Umbilical cord (tissue), 2 donors: ENCODE measurements at places on chromosomes 11 and 22. TPM values are rescaled to one million over a fixed set of nuclear protein-coding genes. Genes with fewer than 3 reads are reported as not detected.

- no peak for DNase-seq
Measured at GRCh38 chr22:49519117-49519737, 308.4 kb downstream of the BRD1 start.

Gene NTM
- total RNA-seq: 8.9 TPM

Gene EML3
- 41.7 TPM for total RNA-seq

DNA sequence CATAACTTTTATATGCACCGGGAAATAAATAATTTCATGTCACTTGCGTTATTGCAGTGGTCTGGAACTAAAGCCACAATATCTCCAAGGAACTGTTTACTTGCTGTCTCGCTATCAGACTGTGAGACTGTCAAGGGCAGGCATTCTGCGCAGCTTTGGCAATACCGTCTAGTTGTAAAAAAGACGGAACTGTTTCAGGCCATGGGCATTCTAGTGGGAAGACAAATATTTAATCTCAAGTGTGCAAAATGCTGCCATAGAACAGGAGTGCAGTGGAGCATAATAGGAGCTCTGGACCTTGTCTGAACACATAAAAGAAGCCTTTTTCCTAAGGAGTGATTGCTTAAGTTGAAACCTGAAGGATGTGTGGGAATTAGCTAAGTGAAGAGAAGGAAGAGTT, 53.8 kb downstream of the PACS1 start:
- DNase-seq: no peak

Gene RTN4RL2
- total RNA-seq: not detected

Gene ADORA2A
- total RNA-seq: 0.48 TPM

DNA sequence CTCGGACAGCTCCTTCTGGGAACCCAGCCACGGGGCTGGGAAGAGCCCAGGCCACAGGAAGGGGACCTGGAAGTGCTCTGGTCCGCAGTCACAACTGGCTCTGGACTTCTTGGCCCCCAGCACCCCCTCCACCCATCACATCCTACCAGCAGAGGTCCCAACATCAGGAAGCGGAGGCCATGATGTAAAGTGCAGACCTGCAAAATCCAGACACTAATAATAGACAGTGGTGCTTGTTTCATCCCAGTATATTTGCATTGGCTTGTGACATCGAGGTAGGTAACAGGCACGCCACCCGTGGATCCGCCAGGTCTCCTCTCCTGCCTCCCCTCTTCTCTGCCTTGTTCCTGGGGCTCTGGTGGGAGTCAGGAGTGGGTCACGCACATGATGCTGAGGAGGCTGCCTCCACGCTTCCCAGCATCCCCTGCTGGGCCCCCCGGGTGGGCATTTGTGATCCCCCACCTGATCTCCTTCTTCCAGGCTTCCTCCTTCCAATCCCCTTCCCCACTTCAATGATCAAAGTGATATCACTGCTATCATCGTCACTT, 1454.0 kb downstream of the BRD1 start:
- no peak for DNase-seq

Gene LPXN
- total RNA-seq: 5.3 TPM

Gene PTPRCAP
- 9.9 TPM for total RNA-seq

DNA sequence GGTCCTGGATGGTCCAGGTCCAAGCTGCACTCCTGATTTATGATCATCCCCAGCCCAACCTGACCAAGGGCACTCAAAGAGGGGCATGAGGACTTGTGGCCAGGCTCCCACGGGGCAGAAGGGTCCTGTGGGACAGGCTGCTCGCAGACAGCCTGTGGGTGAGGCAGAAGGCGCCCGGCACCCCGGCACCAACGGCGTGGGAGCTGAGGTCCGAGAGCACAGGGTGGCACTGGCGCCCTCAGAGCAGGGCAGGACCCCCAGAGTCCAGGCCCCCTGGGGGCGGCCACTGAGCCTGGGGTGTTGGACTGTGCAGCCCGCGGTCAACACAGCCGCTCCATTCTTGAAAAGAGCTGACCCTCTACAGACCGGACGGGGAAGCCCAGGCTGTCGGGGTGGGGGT, 3.3 kb downstream of the IL17REL start:
- DNase-seq: no peak

GRCh38 chr22:26045860-26046259, 123.4 kb upstream of the SEZ6L start:
- DNase-seq: no peak

Gene NCF4
- 13.5 TPM for total RNA-seq

- no peak for DNase-seq
Measured at GRCh38 chr11:60326955-60327354, at the start of gene MS4A6E. Gene MS4A6E, plus strand, starts transcription at chr11:60327255. Its CDS starts 7,641 bp downstream, at chr11:60334896.

Gene SMTNL1
- total RNA-seq: not detected

DNA sequence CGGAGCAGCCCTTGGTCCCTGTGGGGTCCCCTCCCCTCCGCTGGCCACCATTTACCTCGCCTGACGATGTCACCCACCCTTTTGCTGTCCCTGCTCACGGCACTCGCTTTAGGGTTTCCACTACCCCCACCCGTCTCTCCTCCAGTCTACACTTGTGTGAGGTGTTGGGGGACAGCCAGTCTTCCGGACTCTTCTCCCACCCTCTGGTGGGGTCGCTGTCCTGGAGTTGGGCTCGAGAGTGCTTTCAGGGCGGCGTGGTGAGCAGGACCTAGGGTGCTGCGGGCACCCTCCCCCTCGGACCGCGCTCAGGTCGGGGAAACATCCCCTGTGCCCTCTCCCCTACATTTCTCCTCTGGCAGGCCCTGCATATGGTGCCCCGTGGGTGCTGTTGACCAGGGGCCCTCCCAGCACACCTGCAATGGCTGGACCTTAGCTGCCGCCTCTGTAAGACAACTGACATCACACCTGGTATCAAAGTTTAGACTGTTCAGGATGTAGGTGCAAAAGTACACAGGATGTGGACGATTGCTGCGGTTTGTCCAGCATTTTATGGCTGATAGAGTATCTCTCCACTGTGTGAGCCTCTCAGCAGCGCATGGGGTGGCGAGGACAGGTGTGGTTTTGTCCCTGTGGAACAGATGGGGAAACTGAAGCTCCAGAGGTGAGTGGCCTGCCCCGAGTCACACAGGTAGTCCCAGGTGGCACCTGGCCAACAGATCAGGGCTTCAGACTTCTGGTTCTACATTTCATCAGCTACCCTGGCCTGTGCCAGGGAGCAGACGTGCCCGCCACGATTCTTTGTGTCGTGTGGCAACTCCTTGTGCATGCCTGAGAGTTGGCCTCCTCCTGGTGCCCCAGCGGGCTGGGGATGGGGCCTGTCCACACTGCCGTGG, 1.2 kb downstream of the GRK2 start:
- no peak for DNase-seq

- DNase-seq: peak; percentile 40
Measured at GRCh38 chr22:29635734-29636357, 32.4 kb downstream of the NF2 start.

DNA sequence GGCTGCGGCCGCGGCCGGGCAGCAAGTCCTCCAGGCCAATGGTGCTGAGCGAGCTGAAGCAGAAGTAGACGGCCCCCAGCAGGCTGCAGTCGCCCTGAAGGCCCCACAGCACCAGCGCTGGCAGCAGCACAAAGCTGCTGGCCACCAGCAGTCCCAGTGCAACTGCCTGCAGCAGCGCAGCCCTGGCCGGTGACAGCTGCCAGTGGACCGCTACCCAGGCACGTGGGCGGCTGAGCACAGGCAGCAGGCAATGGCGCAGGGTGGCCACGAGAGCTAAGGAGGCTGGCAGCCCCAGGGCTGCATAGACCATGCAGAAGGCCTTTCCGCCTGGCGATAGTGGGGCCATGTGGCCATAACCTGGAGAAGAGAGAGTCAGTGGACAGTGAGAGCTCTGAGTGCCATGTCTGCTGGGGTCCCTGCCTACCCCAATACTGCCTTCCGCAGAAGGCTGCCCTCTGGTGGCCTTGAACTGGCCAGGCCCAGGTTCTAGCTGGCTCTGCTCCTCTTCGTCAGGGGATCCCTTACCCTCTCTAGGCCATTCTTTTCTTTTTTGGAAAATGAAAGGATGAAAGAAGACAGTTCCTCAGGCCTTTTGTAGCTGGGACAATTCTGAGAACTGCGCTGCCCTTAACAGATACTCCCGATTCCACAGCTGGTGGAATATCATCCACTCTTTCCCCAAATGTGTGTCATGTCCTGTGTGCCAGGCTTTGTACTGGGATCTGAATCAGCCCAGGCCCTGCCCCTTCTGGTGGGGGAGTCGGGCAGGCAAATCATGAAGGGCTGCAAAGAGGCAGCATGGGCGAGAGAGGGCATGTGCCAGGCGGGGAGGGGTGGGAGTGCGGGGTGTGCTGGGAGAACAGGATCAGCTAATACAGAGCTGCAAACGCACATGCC, 1.8 kb downstream of the KCNK7 start:
- DNase-seq: no peak

DNA sequence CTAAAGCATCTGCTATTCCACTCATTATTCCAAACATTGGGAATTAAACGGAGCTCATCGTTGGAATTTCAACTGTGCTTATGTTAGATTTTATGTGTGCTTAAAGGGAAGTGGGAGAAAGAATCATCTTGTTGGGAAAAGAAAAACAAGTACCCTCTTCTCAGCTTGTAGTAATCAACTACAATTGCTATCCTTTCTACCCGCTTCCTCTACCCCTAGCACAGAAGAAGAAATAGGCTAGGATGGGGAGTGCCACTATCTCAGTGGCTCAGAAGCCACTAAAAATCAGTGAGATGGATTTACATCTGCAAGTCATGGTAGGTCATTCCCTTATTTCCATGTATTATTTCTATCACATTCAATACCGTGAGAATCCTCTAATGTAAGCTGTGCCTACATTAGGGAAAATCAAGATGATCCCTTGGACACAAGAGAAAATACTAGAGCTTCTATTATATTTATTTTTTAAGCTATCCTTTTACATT, 97.9 kb upstream of the CD44 start:
- DNase-seq: no peak

GRCh38 chr11:99148352-99148751, 127.6 kb downstream of the CNTN5 start:
- no peak for DNase-seq

DNA sequence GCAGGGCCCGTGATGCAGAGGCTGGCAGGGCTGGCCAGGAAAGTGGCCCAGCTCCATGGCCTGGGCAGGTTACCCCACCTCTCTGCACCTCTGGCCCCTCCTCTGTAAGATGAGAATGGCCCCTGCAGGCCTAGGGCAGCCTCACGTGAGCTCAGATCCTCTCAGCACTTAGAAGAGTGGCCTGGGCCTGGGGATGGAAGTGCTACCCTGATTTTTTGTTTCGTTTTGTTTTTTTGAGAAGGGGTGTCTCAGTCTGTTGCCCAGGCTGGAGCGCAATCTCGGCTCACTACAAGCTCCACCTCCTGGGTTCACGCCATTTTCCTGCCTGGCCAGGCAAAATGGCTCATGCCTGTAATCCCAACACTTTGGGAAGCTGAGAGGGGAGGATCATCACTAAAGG, 982 bp downstream of the APOBEC3H start:
- DNase-seq: no peak

- DNase-seq: peak; percentile 40
Measured at GRCh38 chr11:64056213-64056785, 20.6 kb downstream of the FLRT1 start.
